ENCODE measurements at places on chromosomes 13 and 19.

DNA sequence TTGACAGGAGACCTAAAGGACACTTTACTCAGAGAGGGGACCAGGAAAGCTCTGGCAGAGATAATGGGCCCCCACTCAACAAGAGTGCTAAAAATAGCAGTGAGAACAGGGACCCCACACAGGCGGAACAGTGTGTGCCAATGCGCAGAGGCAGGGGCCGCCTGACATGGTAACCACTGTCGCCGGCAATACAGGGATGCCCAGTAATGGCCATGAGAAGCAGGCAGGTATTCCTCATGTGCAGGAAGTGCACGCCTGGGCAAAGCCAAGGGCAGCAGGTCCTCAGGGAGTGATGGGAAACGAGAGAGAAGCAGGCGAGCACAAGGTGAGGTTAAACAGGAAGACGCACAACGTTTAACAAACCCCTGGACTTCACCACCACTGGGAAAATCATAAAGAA, 757.1 kb downstream of the LIG4 start:
- no peak overlapping the region for H3K4me3 ChIP-seq
- no peaks in the 10 kb centered on the region for H3K27me3 ChIP-seq
- no peaks in the 10 kb centered on the region for H3K4me1 ChIP-seq
- H3K27ac ChIP-seq, result no peak overlapping the region

GRCh38 chr19:55080121-55080967, 4.7 kb downstream of the EPS8L1 start:
- peaks cover 53% of the 10 kb centered on the region for H3K27me3 ChIP-seq
- DNase-seq, result peak; percentile 42
- peak overlapping the region; percentile 76 for H3K4me3 ChIP-seq
- H3K36me3 ChIP-seq, result no peaks in the 10 kb centered on the region
- H3K27ac ChIP-seq, result peak overlapping the region; percentile 18

DNA sequence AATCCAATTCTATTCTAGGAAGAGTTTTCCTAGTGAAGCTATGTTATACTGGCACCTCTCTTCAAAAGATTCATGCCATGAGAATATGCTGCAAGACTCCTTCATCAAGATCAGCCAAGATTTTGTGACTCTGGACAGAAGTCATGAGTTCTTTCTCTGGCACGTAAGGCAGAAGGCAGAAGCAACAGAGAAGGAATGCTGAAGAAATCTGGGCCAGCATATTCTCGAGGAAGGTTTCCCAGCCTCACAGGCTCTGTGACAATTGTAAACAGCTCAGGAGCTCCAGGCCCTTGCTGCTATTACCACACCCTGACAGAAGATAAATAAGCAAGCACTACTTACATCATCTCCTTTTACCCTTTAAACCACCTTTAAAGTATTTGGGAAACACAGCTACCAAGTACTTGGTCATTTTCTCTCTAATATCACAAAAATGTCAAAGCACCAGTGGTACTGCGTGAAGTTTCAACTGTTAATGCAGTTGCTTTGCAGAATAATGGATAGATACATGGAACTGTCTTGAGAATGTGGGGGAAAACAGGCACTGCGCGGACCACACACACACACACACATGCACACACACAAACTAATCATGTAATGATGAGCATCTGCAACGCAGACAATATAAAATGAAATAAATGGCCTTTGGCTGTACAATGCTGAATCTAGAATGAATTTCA, 55.4 kb downstream of the INTS6 start:
- DNase-seq, result no peak
- H3K4me3 ChIP-seq, result no peak overlapping the region
- H3K27ac ChIP-seq, result peak overlapping the region; percentile 6
- H3K36me3 ChIP-seq, result peaks cover 36% of the 10 kb centered on the region
- H3K27me3 ChIP-seq, result no peaks in the 10 kb centered on the region

GRCh38 chr13:46905249-46905648, 8.4 kb upstream of the HTR2A start:
- no peaks in the 10 kb centered on the region for H3K36me3 ChIP-seq
- no peak for DNase-seq
- peaks cover 3% of the 10 kb centered on the region for H3K27me3 ChIP-seq
- H3K27ac ChIP-seq, result no peak overlapping the region
- H3K4me1 ChIP-seq, result no peaks in the 10 kb centered on the region

- no peaks in the 10 kb centered on the region for H3K4me1 ChIP-seq
- DNase-seq, result peak; percentile 8
- no peak overlapping the region for H3K4me3 ChIP-seq
- no peak overlapping the region for H3K27ac ChIP-seq
These were observed 3.3 kb upstream of the F10 start for GRCh38 chr13:113119166-113119821.

GRCh38 chr19:16370641-16371391, 46.2 kb downstream of the KLF2 start:
- H3K4me3 ChIP-seq, result peak overlapping the region; percentile 78
- no peaks in the 10 kb centered on the region for H3K27me3 ChIP-seq
- peaks cover 29% of the 10 kb centered on the region for H3K36me3 ChIP-seq
- H3K4me1 ChIP-seq, result peaks cover 25% of the 10 kb centered on the region

DNA sequence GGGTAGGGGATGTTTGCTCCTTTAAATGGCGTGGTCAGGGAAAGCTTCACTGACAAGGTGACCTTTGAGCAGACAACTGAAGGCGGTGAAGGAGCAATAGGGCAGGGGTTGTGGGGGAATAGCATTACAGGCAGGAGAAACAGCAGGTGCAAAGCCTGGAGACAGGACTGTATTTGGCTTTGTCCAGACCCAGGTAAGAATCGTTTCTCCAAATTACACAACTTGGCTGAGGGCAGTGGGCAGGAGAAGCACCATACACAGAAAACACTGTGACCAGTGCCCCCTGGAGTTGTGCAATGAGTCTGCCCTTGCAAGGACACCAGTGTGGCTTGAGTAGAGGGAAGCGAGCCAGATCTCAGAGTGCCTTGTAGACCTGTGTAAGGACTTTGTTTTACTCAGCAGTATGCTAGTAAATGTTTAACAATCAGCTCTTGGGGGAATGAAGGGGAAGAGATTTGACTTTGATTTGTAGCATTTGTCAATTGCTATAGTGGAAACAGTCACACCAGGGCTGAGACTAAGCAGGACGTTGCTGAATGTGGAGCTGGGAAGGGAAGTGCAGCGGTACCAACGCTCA, 360.0 kb downstream of the DCT start:
- H3K27me3 ChIP-seq, result no peaks in the 10 kb centered on the region
- no peak overlapping the region for H3K4me3 ChIP-seq
- H3K36me3 ChIP-seq, result no peaks in the 10 kb centered on the region
- H3K4me1 ChIP-seq, result no peaks in the 10 kb centered on the region
- no peak for DNase-seq

DNA sequence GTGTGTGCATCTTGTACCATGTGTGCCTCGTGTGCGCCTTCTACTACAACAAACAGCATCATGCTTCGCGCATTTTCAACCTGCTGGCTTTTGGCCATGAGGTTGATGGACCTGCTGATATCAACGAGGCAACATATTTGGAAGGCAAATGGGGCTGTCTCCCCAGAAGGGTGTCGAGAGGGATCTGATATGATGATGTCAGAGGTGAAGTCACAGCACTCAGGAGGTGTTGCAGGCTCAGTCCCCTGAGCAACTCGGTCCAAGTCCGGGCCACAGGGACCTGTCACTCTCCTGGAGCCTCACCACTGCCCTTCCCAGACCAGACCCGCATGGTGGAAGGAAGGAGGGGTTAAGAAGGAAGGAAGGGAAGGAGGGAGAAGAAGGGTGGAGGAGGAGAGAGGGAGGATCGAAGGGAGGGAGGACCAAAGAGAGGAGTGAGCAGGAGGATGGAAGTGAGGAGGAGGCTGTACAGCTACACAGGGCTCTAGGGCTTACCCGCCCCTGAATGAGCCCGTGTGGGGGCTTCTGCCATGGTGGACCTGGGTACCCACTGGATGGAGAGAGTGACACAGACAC, 6.7 kb upstream of the C13orf46 start:
- no peak overlapping the region for H3K4me3 ChIP-seq
- H3K27ac ChIP-seq, result no peak overlapping the region
- H3K36me3 ChIP-seq, result peaks cover 67% of the 10 kb centered on the region
- H3K4me1 ChIP-seq, result no peaks in the 10 kb centered on the region
- no peaks in the 10 kb centered on the region for H3K27me3 ChIP-seq

- no peaks in the 10 kb centered on the region for H3K36me3 ChIP-seq
- peaks cover 8% of the 10 kb centered on the region for H3K27me3 ChIP-seq
- no peaks in the 10 kb centered on the region for H3K4me1 ChIP-seq
- H3K4me3 ChIP-seq, result no peak overlapping the region
- no peak overlapping the region for H3K27ac ChIP-seq
These were observed 24.8 kb downstream of the SIAH3 start for GRCh38 chr13:45826731-45827130.

GRCh38 chr19:45498411-45499195, at the start of gene PPM1N:
Gene PPM1N (plus strand): TSS chr19:45498443. CDS start chr19:45498473, 30 bp downstream.
- no peaks in the 10 kb centered on the region for H3K36me3 ChIP-seq
- peak; percentile 62 for DNase-seq
- H3K27ac ChIP-seq, result peak within 1 kb of the TSS; percentile 75

DNA sequence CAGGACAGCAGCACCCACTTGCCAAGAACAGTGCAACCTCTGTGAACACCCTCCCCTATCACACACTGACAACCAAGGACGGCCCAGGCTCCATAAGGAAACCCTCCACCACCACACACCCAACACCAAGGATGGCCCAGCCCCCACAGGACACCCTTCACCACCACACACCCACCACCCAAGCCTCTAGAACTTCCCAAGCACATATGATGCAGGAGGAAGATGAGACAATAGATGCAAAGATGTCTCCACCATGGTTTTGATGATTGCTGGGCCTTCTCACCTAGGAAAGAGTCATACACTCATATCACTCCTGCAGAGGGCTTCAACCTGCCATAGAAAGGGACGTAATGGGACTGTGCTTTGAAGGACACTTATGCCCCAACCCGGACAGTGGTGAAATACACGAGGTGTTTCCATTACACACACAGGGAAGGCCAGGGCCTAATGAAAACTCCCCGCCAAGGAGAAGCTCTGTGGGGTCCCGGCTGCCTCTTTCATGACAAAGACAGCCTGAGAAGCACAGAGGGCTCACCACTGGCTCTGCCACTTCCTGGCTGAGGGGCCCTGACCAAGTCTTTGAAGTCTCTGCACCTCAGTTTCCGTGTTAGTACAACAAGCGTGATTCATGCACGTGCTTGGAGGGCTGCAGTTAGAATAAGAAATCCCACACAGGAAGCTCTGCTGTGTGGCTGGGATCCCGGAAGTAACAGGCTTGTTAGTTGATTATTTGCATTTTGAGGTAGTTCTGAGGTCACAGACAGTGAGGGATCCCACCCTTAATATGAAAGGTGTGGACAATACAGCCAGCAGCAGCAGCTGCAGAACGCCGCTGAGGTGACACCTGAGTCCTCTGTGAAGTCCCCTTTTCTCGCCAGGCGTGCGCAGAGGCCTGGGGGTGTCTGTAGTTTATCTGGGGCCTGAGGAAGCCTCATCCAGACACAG, 61.9 kb upstream of the ATP12A start:
- no peaks in the 10 kb centered on the region for H3K27me3 ChIP-seq
- no peak for DNase-seq
- H3K27ac ChIP-seq, result peak overlapping the region; percentile 66
- H3K4me3 ChIP-seq, result peak overlapping the region; percentile 7
- no peaks in the 10 kb centered on the region for H3K36me3 ChIP-seq
- H3K4me1 ChIP-seq, result peaks cover 14% of the 10 kb centered on the region

GRCh38 chr19:663682-664117, 686 bp upstream of the RNF126 start:
- H3K4me3 ChIP-seq, result peak overlapping the region; percentile 82
- peaks cover 43% of the 10 kb centered on the region for H3K4me1 ChIP-seq
- no peaks in the 10 kb centered on the region for H3K27me3 ChIP-seq

DNA sequence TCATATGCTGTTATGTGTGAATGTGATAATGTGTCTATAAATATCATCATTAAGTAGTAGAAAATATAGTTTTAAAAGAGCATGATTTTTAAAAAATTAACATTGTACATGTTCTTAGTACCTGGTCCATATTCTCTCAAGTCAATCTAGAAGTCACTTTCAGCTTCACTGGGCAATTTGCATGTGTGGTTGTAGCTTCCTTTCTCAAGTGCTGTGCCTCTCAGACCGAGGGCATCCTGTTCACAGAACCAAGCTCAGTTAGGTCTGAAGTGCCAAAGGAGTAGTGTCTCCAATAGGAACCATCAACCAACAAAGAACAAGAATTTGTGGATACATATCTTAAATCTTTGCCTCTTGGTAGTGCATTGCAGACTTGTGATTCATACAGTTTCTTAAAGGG, 541.8 kb upstream of the SLC10A2 start:
- H3K27ac ChIP-seq, result no peak overlapping the region
- no peaks in the 10 kb centered on the region for H3K36me3 ChIP-seq
- H3K4me1 ChIP-seq, result peaks cover 6% of the 10 kb centered on the region

DNA sequence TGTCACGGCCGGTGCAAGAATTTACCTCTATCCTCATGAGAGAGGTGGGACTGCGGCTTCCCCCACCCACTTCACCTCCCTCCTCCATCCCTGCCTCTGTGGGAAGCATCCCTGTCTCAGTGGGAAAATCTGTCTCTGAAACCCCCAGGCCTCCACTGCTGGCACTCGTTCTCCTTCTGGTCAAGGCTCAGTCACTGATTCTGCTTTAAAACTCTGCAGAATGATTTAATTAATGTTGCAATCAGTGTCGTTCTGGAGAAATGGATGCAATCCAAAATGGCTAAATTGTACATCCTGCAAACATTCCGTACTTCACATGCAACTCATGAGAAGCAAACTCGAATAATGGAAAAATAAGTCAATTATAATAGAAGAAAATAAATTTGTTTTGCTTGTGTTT, 5.6 kb downstream of the RASL11A start:
- DNase-seq, result no peak
- no peaks in the 10 kb centered on the region for H3K27me3 ChIP-seq

Data from activated B cell treated with CpG ODN at 0.5 μM for 24 hours (primary cell).